ENCODE measurements at places on chromosomes 5 and 9.

DNA sequence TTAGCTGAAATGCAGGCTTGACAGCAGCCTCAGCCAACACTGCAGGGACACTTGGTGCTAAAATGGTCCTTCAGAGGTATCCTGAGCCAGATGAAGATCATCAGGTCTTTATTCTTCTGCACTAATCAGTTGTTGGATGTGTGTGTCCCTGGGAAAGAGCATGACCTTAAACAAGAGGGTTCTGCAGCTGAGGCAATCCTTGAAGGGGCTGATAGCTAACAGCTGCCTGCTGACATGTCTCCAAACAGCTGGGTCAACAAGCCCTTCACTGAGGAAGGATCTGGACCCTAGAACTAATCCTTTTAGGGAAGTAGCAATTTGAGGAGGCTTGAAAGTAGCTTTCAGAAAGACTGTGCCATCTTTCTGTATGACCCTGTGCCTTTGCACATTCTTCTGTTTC, 376.3 kb upstream of the ACTBL2 start:
- DNase-seq: no peak

DNA sequence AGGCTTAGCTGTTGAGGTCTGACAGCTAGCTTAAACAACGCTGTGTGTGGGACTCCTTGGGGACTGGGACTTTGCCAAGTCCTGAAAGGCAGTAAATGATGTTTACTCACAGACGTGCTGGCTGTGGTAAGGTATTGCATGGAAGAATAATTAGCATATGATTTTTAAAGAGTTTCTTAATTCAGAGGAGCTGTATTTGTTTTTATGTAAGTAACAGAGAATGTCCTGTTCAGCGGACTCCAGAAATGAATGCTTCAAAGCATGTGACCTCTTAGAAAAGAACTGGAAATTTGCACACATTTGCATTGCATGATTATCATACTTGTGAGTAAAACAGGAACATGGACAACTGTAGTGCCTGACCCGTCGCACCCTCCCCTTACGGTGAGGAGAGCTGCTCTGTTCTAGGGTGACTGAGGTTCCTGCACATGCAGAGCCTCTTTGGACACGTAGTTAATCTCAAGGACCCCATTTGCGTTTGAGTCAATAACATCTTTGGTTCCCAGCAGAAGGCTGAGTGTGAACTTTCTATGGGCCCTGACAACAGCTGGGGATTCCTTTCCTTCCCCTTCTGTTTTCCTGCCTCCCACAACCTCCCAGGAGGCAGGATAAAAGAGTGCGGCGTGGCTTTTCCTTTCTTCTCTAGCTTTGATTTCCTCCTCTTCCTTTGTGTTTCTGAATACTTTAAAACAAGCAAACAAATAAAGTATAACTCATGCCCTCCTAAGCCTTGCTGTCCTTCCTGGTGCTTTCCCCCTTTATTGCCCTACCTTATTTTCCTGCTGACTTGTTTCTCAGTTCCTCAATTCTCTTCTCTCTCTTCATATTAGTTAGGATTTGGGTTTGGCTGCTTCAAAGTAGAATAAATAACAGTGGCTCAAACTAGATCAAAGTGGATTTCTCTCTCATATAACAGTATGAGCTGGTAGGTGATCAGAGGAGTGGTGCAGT, 157.2 kb upstream of the CD180 start:
- DNase-seq: peak; percentile 93

DNA sequence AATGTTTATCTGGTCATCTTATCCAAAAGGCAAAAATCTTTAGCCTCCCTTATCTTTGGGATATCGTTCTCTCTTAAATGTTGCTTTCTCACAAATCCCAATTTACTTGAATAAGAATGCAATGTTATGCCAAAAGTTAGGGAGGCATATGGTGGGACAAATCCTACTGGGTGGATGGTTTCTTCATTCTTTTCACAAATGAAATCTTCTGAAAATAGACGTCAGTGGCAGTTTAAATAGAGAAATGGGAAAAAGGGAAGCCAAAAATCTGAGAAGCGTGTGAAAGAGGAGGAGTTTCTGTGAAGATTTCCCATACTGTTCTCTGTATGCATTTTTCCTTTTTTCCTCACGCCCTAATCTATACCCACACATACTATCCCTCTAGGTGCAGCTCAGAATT, 2.5 kb upstream of the PCDHAC1 start:
- no peak for DNase-seq

GRCh38 chr9:87334366-87334765, 163.3 kb upstream of the DAPK1 start:
- no peak for DNase-seq

DNA sequence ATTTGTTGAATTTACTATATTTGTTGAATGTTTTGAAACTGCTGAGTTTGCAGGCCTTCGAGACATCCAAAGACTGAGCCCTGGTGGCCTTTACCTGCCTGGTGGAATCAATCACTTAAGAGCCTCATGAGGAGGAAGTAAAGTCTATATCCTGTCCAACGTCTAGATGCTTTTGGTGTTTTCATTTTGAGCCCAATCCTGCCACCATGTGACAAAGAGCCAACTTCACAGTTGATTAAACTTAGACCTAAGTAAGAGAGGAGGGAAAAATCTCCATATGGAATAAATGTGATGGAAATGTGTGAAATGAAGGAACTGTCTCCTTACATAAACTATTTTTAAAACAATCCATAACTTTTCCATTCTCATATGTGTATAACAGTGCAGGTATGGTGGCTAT, 220.1 kb downstream of the PRR16 start:
- no peak for DNase-seq

DNA sequence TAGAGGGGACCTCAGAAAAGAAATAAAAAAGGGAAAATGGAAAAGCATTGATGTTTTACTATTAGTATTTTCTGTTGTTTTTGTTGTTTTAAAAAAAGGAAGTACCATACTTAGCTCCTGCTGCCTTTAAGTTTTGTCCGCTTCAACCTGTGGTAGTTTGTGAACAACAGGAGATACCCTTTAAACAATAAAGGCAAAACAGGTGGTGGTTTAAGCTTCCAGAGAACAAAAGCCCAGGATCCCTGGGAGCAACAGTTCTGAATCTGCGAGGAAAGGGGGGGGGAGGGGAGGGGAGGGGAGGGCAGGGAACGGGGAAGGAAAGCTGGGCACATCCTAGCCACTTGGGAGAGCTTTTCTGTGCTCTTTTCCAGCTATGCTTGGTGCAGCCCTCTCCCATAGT, 2.1 kb upstream of the PSIP1 start:
- DNase-seq: no peak
